ENCODE measurements at places on chromosomes 1 and 21.

GRCh38 chr1:24643363-24644099 lies 429 bp downstream of the SRRM1 start:
- peak; percentile 41 for DNase-seq

DNA sequence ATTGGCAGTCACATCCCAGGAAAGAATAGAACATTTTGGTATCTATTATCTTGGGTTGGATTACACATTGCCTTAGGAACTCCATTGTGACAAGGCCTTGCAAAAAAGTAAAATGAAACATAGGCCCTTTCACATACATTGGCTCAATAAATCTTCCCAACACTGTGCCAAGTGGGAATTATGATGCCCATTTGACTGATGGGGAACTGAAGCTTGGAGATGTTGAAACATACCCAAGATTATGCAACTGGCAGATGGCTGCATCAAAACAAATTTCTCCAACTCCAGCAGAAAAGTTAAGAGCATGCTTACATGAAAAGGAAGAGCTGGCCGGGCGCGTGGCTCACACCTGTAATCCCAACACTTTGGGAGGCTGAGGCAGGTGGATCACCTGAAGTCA lies 26.9 kb downstream of the PLEKHO1 start:
- no peak for DNase-seq

DNA sequence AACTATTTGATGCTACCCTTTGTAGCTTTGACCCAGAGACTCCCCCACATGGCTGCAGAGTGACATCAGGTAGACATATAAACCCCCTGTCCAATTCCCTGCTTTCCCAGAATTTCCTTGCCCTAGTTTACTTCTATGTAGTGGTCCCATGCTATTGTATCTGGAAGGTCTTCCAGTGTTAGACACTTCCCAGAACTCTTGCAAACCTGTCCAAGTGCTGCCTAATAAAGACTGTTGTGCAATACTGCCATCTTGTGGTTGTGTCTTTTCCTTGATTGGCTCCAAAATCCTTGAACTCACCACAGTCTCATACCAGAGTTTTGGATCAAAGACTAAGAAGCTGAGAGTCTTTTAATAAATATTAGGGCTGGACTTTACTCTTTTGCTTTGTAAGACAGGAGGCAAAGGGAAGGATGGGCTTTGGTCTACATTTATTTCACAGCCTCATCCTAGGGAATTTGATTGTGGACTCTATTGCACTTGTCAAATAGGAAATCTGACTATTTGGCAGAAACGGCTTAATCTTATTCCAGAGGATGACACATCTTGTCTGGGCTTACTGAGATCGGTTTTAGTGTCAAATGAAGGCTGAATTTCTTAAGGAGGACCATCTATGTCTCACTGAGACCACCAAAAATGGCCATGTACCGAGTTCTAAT lies 169.9 kb downstream of the LRRC7 start:
- DNase-seq, result no peak

GRCh38 chr1:26789931-26790330 lies 2.2 kb downstream of the PIGV start:
- DNase-seq, result no peak

DNA sequence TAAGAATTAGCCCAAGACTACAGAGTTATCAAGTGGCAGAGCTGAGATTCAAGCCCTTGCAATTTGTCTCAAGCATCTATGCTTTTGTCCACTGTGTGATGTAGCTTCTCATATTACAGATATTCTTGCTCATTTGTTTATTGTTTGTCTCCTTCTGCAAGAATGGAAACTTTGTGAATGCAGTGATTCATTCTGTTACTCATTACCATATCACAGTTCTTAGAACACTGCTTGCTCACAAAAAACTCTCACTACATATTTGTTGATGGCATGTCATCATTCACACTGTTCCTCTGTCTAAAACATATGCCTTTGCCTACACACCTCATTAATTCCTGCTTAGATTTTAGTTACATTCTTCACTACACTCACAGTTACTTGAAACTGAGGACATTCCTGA lies 1198.9 kb downstream of the PLA2G4A start:
- DNase-seq, result no peak

DNA sequence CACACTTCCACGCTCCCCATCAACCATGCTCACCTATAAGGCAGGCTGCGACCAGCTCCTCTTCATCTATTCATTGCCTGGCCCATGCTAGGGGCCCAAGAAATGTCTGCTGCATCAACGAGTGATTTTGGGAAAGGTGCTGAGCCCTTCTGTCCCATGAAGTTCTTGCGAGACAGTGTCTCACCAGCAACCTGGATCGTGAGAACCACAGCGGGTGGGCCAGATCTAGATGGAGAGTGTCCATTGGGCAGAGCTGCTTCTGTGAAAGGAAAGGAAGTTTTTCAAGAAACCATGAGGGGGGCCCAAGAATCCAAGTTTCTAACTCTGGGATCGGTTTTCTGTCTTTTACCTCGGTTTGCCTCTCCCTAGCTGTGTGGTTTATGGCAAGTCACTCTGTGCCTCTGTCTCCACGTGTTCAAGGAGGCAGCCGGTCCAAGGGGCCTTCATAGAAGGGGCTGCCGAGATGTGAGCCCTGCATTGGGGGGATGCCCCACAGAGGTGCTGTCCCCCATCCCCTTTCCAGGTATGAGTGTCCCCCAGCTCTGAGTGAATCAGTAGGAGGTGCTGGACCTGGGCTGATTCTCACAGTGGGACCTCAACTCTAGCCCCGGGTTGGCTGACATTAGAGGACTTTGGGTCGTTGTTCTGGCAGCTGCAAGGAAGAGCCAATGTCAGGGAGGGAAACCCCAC lies 8.3 kb upstream of the PADI1 start:
- no peak for DNase-seq

DNA sequence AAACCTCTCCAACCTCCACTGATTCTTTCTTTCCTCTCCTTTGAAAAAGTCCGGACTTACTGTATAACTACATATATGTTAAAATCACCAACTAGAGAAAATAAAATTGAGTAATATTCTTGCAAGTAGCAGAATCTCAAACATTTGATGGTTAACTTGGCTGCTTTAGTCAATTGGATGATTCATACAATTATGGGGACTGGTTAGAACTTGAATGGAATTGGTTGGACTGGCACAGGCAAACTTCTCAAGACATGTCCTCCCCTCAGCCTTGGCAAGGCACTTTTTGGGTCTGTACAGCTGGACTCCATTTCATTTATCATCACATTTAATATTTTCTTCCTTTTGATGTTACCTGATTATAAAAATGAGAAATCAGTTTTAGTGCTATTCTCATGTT lies 6.5 kb downstream of the WLS start:
- no peak for DNase-seq

DNA sequence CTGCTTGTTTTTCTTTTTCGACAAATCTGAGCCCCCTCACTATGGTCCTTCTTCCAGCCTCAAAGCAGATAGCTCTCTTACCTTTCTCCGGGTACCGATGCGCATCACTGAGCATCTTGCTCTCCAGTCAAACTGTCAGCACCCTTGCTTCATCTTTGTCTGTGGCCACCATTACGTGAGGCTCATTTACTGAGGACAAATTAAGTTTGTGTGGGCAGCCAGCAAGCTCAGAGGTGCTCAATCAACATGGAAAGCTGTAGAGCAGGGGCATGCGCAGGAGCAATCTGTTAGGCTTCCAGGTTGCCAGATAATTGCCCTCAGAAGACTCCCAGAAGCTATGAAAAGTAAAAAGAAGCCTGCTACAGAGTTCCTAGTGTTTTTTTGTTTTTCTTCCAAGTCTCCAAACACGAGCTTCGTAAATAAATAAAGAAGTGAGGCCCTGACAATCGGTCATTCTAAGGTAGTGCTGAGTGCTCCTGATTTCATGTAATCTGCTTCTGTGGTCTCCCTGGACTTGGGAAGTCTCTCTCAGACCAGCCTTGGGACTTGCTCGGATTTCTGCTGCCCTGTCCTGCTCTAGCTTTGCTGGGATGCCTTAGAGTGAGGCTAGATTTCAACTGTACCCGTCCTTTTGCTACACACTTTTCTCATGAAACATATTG lies 1.8 kb downstream of the C1orf53 start:
- DNase-seq, result no peak

DNA sequence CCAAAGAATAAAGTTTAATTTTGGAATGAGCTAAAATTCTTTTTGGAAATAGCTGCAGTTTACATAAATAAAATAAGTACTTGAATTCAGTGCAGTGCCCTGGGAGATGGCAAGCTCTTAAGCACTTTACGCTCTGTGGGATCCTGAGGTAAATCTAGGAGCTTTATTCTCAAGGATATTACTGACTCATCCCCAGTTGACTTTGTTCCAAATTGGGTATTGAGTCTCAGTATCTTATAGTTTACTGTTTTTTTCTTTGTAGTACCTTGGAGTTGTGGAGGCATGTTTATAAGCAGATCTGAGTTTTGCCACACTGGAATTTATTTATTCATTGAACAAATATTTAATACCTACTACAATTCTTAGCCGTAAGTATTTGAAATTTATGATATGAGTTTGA lies 27.4 kb upstream of the HRNR start:
- no peak for DNase-seq

GRCh38 chr21:41142051-41142795 lies 25.7 kb upstream of the BACE2 start:
- no peak for DNase-seq

DNA sequence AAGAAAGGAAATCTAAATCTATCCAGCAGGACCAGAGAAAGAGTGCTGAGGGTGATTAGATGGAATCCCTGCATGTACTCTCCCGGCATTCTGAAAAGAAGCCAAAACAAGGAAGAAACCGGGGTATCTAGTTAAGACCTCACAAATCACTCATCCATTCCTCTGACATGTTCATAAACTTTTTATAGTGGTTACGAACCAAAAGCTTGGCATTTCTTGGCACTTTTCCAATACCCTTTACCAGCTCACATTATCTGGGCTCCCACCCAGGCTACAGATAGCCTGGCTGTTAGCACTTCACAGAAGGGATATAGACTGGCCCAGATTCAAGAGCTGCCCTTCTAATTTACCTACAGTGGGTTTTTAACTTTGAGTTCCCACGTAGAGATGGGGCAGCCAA lies 1.8 kb upstream of the C1orf74 start:
- DNase-seq, result no peak

DNA sequence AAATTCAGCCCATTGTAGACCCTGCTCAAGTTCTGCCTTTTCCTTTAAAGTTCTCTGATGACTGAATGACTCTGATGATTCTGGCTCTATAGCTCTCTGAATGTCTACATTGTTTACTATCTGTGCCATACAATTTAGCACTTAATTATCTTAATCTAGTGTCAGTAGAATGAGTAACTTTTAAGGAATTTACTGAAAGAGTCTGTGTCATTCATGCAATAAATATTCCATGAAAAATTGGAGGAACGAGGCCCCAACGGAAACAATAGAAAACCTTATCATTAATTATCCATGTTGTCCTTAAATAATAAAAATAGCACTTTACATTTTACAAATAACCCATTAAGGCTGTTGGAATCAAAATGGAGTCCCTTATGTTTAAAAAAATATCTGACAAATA lies 77.8 kb downstream of the SLC44A5 start:
- DNase-seq, result no peak

GRCh38 chr21:36122977-36123376 lies 11.9 kb upstream of the CBR3 start:
- no peak for DNase-seq

DNA sequence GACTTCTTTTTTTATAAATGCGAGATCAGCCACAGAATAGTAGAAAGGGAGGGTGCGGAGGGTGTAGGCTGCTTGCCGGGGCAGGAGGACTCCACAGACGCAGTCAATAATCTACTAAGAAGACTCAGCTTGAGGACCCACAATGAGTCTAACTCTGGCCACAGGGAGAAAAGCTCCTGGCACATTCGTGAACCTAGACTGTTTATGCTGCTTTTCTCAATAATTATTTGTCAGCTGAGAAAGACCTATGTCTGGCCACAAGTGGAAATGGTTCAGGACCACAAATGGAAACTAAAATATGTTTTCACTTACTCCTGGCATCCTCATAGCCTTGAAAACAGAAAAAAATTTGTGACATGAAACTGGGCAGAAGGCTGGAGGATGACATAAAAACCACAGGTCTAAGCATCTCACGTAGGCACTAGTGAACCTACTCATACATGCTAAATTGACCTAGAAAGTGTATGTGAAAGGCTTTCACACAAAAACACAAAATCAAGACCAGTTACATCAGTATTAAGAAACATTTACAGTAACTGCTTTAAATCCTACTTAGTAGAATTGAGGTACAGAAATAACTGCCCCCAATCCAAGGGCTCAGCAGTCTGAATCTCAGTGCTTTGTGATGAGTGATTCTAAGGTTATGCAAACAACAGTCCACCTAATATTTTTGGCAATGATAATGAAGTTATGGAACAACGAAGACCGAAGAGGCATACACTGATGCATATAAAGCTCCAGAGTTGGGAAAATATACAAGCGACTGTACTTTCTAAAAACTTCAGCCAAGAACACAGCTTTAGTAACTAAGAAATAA lies 159.5 kb downstream of the SLC45A1 start:
- peak; percentile 22 for DNase-seq

DNA sequence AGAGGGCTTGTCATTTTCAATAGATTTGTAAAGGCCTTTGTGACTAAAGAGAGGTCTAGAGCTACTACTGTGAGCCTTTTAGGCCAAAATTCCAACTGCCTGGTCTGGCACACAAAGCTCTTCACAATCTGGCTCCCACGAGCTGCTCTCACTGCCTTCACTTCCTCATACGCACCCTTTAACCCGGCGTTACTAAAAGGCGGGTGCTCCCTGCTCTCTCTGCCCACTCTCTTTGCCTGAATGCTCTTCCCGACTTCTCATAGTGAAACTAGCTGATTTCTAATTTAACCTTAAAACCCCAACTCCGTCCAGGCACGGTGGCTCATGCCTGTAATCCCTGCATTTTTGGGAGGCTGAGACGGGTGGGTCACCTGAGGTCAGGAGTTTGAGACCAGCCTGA lies 14.2 kb downstream of the BSDC1 start:
- DNase-seq, result no peak

DNA sequence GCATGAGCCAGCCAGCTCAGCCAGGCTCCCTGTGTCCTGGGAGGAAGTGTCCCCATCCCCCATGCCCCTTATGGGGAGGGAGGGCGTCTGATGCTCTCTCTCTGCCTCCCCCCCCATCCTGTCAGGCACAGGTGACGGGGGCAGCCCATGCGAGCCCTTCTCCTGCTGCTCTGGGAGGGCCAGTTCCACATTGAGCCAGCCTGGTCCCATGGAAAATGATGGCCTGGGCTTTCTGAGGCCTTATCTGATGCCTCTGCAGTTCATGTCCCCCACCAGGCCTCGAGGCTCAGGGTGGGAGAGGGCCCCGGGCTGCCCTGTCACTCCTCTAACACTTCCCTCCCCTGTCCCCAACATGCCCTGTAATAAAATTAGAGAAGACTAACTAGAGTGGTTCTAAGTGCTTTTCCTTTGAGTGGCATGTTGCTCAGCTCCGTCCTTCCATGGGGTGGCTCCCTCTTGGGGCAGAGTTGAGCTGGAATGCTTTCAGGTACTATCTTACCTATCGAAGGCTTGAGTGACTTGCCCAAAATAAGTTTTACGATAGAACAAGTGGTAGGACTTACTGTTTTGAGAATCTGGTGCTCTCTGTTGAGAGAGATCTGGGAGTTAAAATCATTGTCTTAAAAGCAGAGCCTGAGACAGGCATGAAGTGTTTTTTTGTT lies 1.8 kb upstream of the MTFR1L start:
- DNase-seq, result no peak

- DNase-seq, result peak; percentile 84
Measured at GRCh38 chr1:30756545-30757351, 826 bp downstream of the LAPTM5 start.

- DNase-seq, result no peak
Measured at GRCh38 chr21:29242201-29242600, 56.5 kb upstream of the BACH1 start.
